ENCODE measurements at places on chromosomes 4 and X. TPM values are rescaled to one million over a fixed set of nuclear protein-coding genes. Genes with fewer than 3 reads are reported as not detected.
A peak's percentile ranks its signal among the peaks of the same experiment; 100 is the strongest.

Gene GPRASP2
- total RNA-seq = 1.2 TPM

Gene IL1RAPL1
- not detected for total RNA-seq

Gene ARHGAP24
- 0.62 TPM for total RNA-seq

Gene NPY1R
- total RNA-seq = not detected

Gene FAT4
- not detected for total RNA-seq

Gene SMARCA1
- total RNA-seq = 0.47 TPM

Gene UGT8
- total RNA-seq = 0.12 TPM

Gene PDGFC
- total RNA-seq = not detected

Gene GLRA2
- not detected for total RNA-seq

Gene CORIN
- total RNA-seq = not detected

- H3K27ac ChIP-seq = no peak overlapping the region
- no peaks in the 10 kb centered on the region for H3K36me3 ChIP-seq
- no peaks in the 10 kb centered on the region for H3K4me1 ChIP-seq
- H3K27me3 ChIP-seq = peaks cover 3% of the 10 kb centered on the region
These were observed 282.1 kb upstream of the EMCN start for GRCh38 chr4:100799761-100800539.

- H3K4me3 ChIP-seq = no peak overlapping the region
- peaks cover 13% of the 10 kb centered on the region for H3K27me3 ChIP-seq
- no peak overlapping the region for H3K27ac ChIP-seq
- peaks cover 21% of the 10 kb centered on the region for H3K4me1 ChIP-seq
- H3K36me3 ChIP-seq = no peaks in the 10 kb centered on the region
These were observed 23.6 kb upstream of the RBPJ start for GRCh38 chr4:26297219-26297618.

DNA sequence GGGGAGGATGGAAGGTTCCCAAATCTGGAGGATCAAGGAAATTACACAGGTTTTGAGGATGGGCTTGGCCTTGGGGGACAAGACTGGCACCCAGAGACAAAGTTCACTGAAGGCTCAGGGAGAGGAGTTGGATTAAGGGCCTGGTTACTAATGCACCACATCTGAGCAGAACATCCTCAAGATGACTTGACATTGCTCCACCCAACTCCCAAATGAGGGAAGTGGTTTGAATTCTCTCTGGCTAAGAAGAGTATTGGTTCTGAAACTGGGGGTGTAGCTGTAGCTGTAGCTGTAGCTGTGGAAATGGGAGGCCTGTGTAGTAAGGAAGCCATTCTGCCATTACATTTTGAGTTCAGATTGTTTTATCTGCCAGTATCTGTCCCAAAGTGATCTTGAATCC lies 129.4 kb downstream of the RASL11B start:
- no peak for DNase-seq
- H3K4me1 ChIP-seq = no peaks in the 10 kb centered on the region
- H3K27me3 ChIP-seq = no peaks in the 10 kb centered on the region
- H3K27ac ChIP-seq = no peak overlapping the region
- peaks cover 5% of the 10 kb centered on the region for H3K36me3 ChIP-seq

DNA sequence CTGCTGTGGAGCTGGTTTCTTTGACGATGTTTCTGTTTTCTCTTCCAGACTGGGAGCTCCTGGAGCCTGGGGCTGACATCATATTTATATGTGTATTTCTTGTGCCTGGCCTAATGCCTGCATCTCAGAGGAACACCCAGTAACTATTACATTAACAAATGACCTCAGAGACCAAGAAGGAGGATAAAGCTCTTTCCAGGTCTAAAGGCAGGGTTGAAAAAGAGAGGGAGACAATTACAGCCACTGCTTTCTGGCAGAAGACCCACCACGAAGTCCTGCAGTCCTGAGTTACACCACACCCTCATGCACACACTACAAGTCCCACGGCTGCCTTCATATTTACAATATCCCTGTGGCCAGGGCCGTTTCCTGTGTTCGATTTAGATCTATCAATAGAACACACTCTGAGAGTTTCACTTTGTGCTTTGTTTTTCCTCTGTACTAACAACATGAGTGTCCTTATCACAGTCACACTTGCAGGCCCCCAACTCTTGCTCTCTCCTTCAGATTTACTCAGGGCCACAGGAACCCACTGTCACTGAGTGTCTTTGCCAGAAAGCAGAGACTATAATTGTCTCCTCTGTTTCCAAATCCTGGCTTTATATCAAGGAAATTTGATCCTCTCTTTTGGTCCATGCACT lies 535.5 kb downstream of the MID1IP1 start:
- DNase-seq = peak; percentile 14
- peaks cover 36% of the 10 kb centered on the region for H3K4me1 ChIP-seq
- no peaks in the 10 kb centered on the region for H3K27me3 ChIP-seq
- peak overlapping the region; percentile 25 for H3K4me3 ChIP-seq
- peaks cover 15% of the 10 kb centered on the region for H3K36me3 ChIP-seq

- peaks cover 10% of the 10 kb centered on the region for H3K27me3 ChIP-seq
- peaks cover 2% of the 10 kb centered on the region for H3K4me1 ChIP-seq
- no peak overlapping the region for H3K4me3 ChIP-seq
- no peak for DNase-seq
These were observed 33.1 kb upstream of the CYP4V2 start for GRCh38 chr4:186158021-186158813.

DNA sequence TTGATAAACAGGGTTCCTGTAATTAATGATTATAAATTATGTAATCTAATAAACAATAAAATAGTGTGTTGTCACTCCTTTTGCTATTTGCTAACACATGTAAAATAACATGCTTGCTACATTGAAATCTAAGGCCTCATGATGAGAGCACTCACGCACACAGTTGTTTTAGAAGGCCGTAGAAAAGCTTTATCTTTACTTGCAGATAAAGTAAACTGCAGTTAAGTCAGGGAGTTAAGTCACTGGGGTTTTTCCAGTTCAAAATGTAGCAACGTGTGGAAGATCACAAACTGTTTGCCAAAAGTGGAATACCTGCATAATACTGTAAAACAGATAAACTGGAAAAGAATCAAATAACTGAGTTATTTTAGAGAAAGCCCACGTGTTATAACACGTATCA lies 187.3 kb upstream of the PACRGL start:
- no peak overlapping the region for H3K27ac ChIP-seq
- H3K36me3 ChIP-seq = no peaks in the 10 kb centered on the region
- H3K4me1 ChIP-seq = no peaks in the 10 kb centered on the region
- H3K4me3 ChIP-seq = no peak overlapping the region

GRCh38 chr4:89661173-89661899 lies 175.6 kb downstream of the SNCA start:
- no peak overlapping the region for H3K27ac ChIP-seq
- H3K27me3 ChIP-seq = no peaks in the 10 kb centered on the region
- no peaks in the 10 kb centered on the region for H3K36me3 ChIP-seq
- peaks cover 2% of the 10 kb centered on the region for H3K4me1 ChIP-seq
- DNase-seq = no peak

GRCh38 chr4:87589531-87589930 lies 18.8 kb upstream of the DSPP start:
- no peak overlapping the region for H3K27ac ChIP-seq
- H3K4me1 ChIP-seq = no peaks in the 10 kb centered on the region
- H3K27me3 ChIP-seq = peaks cover 12% of the 10 kb centered on the region
- no peaks in the 10 kb centered on the region for H3K36me3 ChIP-seq

DNA sequence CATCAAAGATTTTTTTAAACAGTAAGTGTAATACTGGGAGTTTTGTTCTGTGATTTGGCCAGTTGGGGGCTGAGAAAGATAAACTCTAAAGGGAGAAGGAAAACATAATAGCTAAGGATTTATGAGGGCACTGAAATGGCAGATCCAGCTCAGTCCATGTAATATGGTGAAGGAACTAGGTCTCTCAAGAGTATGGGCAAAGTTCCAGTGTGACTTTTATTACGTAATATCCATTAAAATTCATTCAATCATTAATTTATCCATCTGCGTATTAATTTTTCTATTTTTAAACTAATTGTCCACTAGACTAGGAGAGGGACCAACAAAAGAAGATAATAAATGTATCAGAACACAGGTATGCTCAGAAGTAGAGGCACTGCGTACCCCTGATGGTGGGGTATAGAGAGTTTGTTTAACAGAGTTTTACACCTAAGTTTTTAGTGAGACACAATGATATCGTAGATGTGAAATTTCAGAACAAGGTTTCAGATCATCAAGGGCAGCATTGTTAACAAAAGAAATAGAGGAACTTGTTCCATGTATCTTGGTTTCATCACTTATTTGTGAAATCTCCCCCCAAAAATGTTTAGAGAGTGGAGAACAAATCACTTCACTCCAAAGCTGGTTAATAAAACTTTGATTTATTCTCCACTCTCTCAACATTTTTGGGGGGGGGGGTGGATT lies 351.1 kb downstream of the GRXCR1 start:
- DNase-seq = no peak
- no peaks in the 10 kb centered on the region for H3K27me3 ChIP-seq
- no peaks in the 10 kb centered on the region for H3K4me1 ChIP-seq
- H3K36me3 ChIP-seq = no peaks in the 10 kb centered on the region
- no peak overlapping the region for H3K4me3 ChIP-seq
- no peak overlapping the region for H3K27ac ChIP-seq

DNA sequence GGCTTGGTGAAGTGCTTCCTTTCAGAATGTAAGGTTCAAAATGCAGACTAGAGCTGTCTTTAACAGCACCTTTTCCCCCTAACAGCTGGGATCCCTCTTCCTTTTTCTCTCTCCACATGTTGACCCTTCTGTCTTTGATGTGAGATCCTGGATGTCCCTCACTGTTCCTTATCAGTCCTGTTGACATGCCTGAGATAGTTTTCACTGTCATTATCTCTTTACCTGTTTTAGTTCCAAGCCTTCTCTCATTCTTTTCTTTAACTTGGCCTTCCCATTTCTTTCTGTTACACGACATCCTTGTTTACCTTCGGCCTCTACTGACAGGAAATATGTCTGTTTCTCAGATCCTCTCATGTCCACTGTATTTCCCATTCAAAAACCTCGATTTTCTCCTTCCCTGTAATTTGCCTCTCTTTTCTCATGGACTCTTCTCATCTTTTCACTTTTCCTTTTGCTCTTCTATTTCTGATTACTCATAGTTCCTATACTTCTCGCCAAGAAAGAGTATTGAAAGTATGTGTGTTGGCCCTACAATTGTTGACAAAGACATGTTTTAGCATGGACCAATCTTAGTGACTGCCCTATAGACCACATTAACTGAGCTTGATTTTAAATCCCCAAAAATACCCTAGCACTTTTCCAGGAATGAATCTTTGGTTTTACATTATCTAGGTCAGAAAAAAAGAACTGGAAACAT lies 1.2 kb upstream of the SOWAHB start:
- peaks cover 3% of the 10 kb centered on the region for H3K4me1 ChIP-seq
- peaks cover 43% of the 10 kb centered on the region for H3K27me3 ChIP-seq
- no peak for DNase-seq

- H3K4me3 ChIP-seq = peak overlapping the region; percentile 85
- peaks cover 19% of the 10 kb centered on the region for H3K4me1 ChIP-seq
- H3K27ac ChIP-seq = peak overlapping the region; percentile 83
These were observed 1.1 kb downstream of the HSPA4L start for GRCh38 chr4:127783026-127783769.

- no peaks in the 10 kb centered on the region for H3K27me3 ChIP-seq
- DNase-seq = peak; percentile 9
- no peak overlapping the region for H3K4me3 ChIP-seq
- H3K27ac ChIP-seq = no peak overlapping the region
- no peaks in the 10 kb centered on the region for H3K36me3 ChIP-seq
These were observed 251.4 kb upstream of the DDX53 start for GRCh38 chrX:22748093-22748999.

DNA sequence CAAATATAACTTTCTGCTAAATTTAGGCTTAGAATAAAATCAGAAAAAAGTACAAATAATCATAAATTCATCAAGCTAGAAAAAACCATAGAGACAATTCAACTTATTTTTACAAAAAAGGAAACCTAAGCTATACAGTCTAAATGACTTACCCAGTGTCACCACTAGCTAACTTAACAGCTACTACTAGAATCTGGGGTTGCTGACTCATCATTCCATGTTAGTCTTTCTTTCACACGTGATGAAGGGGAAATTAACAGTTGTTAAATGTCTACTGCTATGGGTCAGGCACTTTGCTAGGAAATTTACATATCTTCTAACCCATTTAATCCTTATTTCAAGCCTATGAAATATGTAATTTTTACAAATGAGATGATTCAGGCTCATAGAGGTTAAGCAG lies 349.3 kb upstream of the GALNT7 start:
- no peak overlapping the region for H3K27ac ChIP-seq
- no peaks in the 10 kb centered on the region for H3K36me3 ChIP-seq
- no peak for DNase-seq
- H3K4me1 ChIP-seq = no peaks in the 10 kb centered on the region

DNA sequence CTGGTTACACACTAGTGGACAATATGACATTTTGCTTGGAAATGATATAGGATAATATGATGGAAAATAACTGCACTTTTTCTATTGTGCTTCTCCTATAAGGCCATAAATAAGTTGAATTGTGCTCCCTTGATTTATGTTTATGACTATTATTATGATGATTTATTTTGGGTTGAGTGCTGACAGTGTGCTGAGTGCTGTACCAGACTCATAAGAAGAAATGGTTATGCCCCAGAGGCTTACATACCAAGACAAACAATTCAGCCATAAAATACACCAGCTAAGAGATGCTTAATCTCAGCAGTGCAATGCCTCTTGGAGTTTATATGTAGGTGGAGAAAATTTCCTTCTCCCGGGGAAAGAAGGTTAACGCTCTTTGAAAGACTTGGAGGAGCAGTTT lies 199.8 kb upstream of the NOCT start:
- DNase-seq = no peak
- no peaks in the 10 kb centered on the region for H3K36me3 ChIP-seq
- H3K4me1 ChIP-seq = no peaks in the 10 kb centered on the region
- H3K27me3 ChIP-seq = peaks cover 25% of the 10 kb centered on the region
- H3K4me3 ChIP-seq = no peak overlapping the region

- DNase-seq = no peak
- H3K36me3 ChIP-seq = no peaks in the 10 kb centered on the region
- H3K27ac ChIP-seq = no peak overlapping the region
- H3K4me1 ChIP-seq = peaks cover 1% of the 10 kb centered on the region
- H3K27me3 ChIP-seq = no peaks in the 10 kb centered on the region
These were observed 76.2 kb upstream of the GRXCR1 start for GRCh38 chr4:42816189-42816879.

DNA sequence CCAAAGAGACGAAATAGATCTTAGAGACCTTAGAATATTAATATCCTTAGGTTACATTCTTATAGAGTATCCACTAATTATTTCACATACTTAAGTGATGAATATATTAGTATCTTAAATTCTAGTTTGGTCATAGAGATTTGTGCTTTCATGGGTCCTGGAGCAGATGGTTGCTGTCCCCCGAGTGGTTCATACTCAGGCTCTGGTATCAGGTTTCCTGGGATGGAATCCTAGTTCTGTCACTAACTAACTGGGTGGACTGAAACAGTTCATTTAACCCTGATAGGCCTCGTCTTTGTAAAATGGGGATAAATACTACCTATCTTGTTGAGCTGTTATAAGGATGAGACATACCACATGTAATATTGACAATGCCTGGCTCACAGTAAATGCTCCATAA lies 264.6 kb downstream of the TENM3 start:
- no peaks in the 10 kb centered on the region for H3K4me1 ChIP-seq
- no peak overlapping the region for H3K27ac ChIP-seq
- DNase-seq = no peak
- no peak overlapping the region for H3K4me3 ChIP-seq
- peaks cover 23% of the 10 kb centered on the region for H3K27me3 ChIP-seq
